ENCODE measurements at places on chromosomes 3 and 15.

- no peak for DNase-seq
These were observed 13.3 kb upstream of the THUMPD3 start for GRCh38 chr3:9349321-9350117.

DNA sequence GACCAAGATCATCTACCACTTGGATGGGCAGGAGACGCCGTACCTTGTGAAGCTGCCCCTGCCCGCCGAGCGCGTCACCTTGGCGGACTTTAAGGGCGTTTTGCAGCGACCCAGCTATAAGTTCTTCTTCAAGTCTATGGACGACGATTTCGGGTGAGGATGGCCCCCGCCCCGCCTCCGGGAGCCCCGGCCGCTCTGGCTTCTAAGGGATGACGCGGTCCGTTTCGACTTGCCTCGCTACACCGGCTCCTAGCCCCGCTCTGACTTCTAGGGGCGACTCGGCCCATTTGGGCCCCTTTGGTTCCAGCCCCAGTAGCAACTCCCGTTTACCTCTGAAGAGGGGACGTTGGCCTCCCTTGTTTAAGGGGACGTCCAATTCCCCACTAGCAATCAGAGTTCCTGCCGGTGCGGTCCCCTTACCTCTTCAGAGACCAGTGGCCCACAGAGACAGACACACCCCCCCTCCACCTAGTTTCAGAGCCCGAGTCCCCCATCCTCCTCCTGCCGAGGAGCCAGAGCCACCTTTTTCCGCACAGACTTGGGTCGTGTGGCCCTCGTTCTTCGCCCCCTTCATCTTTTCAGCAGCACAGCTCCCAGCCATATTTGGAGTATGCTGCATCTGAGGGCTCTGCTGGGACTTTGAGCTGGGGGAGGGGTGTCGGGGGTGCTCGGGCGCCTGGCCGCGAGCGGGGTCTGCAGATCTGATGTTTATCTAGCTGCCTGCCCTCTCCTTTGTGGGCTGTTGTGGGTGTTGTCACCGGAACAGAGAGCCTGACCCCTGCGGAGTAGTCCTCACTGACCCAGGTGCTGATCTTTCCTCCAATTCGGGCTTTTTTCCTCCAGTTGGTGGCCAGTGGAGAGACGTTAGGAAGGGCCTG is 706 bp downstream of the DVL3 start:
- DNase-seq, result peak; percentile 25

DNA sequence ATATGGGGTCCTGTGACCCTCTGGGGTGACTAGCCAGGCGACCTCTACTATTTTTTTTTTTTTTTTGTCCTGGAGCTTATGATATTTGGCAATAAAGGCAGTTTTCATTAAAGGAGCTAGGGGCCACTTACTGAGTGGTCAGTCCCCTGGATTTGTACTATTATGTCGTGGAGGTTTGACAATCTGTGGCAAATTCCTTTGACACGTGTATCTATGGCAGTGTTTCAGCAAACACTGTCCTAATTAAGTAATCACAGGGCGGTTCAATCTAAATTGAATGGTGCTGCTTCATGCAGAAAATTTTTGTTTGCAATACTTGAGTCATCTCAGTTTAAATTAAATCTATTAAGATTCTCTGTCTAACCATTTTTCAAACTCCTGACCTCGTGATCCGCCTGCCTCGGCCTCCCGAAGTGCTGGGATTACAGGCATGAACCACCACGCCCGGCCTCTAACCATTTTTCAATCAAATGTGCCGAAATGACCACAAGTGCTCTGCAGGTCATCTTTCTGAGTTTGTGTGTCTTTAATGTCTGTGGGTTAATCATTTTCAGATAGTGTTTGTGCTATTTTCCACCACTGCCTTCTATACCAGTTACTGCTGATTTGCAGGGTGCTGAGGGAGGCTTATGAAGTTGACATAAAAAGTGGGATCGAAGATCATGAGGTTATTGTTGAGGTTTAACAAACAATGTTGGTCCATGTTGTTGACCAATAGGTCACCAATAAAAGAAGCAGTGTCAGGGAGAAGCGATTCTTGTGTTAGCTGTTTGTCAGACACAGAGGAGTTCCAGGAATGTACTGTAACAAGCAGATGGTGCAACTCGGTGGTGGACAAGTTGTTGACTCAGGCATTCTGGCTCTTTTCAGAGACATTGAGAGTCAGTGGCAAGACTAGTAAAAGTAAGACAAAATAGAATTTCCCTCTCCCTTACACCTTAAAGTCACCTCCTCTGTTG is 18.6 kb upstream of the SLC2A2 start:
- DNase-seq, result no peak

GRCh38 chr3:38560284-38560683 is 64.1 kb downstream of the EXOG start:
- no peak for DNase-seq

DNA sequence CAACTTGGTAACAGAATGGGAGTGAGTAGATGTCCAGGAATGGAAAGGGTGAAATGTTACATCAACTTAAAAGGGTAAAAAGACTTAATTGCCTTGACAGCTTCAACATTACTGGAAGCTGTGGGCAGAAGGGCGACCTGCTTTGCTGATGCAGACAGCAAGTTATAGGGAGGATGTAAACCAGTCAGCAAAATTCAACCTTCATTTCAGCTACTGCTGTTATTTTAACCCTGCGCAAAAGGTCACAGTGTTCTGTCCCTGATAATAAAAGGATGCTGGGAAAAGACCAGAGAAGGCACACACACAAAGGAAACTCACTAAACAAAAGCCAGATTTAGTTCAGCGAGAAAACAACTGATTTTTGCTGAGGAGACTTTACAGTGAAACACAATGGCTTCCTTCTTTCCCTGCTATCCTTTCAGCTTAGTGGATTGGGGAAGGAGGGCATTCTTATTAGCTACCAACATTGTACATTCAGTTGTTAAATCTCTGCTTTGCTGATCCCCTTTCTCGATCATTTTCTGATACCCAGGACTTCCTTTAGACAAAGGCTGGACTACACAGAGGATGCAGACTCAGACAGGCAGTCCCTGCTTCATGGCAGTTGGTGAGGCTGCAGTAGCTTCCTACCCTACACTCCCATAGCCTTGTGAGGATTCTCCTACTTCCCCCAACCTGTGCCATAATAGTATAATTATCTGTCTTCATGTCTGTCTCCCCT is 62.0 kb downstream of the P3H2 start:
- DNase-seq, result no peak

GRCh38 chr15:44729408-44730127 is 6.8 kb upstream of the TRIM69 start:
- peak; percentile 68 for DNase-seq

DNA sequence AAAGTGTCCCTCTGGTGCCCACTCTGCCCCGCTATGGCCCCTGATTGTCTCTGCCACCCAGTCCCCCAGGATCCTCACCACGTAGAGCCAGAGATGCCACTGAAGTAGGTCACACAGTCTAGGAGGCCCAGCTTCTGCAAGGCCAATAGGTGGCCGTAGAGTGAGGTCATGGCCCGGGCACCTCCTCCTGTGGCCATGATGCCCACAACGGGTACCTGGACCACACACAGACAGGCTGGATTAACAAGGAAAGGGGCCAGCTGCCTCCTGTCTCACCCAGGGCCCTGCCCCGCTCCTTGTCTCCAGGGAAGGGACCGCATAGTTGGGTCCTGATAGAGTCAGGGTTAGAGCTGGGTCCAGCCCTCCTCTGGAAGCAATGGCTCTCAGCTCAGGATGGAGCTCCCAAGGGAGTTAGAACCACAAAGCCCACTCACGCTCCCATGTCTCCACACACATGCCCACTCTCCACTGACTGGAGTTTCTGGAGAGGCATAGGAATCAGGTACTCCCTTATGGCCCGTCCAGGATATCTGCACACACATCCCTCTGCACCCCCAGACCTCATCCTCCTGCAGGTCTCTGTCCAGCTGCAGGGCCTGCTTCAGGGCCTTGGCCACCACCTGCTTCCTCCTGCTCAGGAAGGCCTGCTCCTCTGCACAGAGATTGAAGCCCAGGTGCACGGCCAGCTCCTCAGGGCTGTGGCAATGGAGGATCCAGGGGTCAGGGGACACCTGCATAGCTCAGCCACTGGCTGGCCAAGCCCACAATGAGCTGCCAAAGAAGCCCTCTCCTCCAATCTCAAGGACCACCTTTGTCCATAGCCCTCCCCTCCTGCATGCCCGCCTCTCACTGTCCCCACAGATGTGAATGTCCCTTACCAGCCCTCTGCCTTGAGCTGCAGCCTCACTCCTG is 13.2 kb downstream of the PLA2G4D start:
- DNase-seq, result no peak

- peak; percentile 10 for DNase-seq
These were observed 37.5 kb upstream of the STIMATE start for GRCh38 chr3:52934630-52935530.

GRCh38 chr15:20348291-20348899 is 193.2 kb downstream of the GOLGA6L6 start:
- no peak for DNase-seq

GRCh38 chr3:73073091-73073707 is 11.7 kb downstream of the EBLN2 start:
- no peak for DNase-seq

DNA sequence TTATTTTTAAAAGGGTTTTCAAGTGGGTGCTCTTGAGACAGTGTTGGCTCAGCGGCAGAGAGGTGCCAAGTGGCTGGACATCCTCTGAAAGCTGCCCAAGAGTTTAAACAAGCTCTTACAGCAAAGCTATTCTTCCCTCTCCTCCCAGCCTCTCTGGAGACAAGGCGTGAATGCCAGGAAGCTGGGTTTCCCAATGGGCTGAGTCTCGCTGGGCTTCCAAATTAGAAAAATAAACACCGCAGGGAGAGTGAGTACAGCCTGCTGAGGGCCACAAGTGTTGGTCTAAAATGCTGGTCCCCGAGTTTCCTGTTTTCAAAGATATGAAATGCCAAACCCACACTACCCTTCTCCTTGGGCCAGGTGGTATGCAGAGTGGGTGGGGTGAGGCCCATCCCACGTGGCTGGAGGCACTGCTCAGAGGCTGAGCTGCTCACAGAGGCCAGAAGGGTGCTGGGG is 36.4 kb downstream of the ZDHHC3 start:
- no peak for DNase-seq

- DNase-seq, result no peak
These were observed 140.2 kb upstream of the SKOR1 start for GRCh38 chr15:67685008-67685599.

- DNase-seq, result no peak
These were observed 38.4 kb upstream of the THBS1 start for GRCh38 chr15:39542385-39543065.

DNA sequence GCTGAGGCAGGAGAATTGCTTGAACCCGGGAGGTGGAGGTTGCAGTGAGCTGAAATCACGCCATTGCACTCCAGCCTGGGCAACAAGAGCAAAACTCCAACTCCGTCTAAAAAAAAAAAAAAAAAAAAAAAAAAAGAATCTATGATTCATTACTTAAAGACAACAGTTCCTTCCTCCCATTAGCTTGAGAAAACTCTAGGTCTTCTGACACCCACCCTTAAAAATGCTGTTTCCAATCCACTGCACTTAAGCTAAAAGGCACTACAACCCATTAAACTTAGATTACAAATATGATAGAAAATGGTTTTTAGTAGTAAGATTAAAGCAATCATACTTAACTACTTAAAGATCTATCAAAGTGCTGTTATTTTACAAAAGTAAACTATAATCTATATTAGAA is 40.0 kb upstream of the BHLHE40 start:
- no peak for DNase-seq

GRCh38 chr3:103906304-103906703 is 1460.4 kb upstream of the ALCAM start:
- no peak for DNase-seq

DNA sequence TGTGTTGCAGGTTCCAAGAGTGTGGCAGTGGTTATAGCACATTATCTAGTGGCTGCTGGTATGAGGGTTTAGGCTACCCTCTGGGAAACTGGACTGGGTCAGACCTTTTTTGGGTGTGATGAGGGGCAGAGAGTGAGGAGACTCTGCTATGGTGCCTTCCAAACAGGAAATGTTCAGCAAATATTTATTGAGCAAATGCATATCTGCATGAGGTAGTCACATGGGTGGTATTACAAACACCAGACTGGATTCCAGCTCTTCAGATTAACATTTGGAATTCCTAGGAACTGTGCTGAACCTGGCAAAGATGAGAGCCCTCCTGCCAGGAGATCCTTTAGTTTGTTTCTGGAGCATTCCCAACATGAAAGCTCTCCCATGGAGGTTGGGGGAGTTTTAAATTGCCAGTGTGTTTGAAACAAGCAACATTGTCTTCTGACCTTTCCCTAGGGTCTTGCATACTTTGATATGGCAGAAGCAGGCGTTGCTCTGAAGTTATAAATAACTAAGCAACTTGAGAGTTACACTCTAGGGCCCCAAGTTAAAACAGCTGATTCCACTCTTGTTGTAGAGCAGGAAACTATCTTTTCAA is 341.2 kb upstream of the C2CD4B start:
- DNase-seq, result no peak

- no peak for DNase-seq
These were observed 144.0 kb downstream of the CADM2 start for GRCh38 chr3:85102781-85103180.

- no peak for DNase-seq
These were observed 93.6 kb upstream of the ATP2B2 start for GRCh38 chr3:10599017-10599416.

DNA sequence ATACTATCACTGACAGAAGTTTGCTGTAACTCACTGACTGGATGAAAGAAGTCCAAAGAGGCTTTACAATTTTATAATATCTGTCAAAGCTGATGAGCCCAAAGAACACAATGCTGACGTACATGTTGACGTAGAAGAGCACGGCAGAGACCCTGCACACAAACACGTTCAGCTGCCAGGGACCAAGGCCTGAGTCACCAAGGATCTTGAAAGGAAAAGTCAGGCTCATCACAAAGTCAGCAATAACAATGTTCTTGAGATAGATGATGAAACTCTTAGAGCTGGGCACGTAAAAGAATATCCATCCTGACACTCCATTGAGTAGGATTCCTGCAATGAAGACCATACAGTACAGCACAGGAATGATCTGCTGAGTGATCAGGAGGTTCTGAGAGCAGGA is 10.9 kb upstream of the GPR171 start:
- no peak for DNase-seq

GRCh38 chr15:75903331-75904239 is at the start of gene FBXO22:
FBXO22 (plus strand) TSS chr15:75903878; CDS start chr15:75903964, 86 bp downstream.
- DNase-seq, result peak; percentile 88

DNA sequence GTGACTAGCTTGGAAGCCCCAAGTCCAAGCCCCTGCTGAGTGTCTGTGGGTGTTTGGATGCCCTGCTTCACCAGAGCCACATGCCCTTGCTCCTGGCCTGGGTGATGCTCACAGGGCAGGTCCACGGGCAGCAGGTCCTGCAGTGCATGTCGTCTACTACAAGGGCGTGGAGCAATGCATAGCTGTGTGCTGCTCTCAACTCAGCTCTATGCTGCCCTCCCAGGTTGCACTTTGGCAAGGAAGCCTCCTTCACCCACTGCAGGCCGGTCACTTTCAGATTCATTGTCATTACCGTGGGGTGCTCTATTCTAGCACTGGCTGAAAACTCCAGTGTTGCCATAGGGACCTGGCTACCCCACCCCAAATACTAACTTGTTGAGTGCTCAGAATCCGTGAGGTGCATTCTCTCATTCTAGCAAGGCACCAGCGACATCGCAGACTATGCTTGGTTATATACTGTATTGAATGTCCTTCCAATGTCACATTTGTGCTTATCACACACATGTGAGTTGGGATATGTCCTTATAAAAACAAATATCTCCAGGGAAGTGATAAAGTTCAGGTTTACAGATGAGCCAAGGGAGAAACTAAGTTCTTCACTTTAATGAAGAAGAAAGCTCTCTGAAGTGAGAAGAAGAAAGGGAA is 51.8 kb downstream of the GRAMD1C start:
- no peak for DNase-seq

Measured in NK-92 treated with Interleukin-12 subunit alpha and Interleukin-12 subunit beta, amount 100 ng/mL, for 24 hours (cell line).